NCI-H524 (cell line): ENCODE measurements at places on chromosomes 7 and 10.

GRCh38 chr7:2528481-2529095, 9.0 kb downstream of the LFNG start:
- no peak for DNase-seq

DNA sequence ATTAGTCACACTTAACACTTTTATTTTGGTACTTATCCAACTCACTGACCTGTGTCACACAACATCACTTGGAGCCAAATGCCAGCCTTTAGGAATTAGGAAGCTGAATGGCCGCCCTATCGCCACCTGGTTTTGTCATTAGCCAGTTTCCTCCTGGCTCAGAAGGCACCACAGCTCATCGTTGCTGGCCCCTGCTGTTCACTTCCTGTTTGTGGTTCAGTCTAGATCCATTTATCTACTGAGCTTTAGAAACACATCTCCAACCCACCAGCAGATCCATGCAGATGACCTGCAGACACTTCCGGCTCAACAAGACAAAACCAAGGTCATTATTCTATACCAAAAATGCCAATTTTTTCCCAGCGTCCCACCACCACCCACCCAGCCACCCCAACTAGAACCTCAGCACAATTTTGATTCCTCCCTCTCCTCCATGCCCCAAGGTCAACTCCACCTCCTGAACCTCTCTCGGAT, 193.5 kb upstream of the NEBL start:
- no peak for DNase-seq

DNA sequence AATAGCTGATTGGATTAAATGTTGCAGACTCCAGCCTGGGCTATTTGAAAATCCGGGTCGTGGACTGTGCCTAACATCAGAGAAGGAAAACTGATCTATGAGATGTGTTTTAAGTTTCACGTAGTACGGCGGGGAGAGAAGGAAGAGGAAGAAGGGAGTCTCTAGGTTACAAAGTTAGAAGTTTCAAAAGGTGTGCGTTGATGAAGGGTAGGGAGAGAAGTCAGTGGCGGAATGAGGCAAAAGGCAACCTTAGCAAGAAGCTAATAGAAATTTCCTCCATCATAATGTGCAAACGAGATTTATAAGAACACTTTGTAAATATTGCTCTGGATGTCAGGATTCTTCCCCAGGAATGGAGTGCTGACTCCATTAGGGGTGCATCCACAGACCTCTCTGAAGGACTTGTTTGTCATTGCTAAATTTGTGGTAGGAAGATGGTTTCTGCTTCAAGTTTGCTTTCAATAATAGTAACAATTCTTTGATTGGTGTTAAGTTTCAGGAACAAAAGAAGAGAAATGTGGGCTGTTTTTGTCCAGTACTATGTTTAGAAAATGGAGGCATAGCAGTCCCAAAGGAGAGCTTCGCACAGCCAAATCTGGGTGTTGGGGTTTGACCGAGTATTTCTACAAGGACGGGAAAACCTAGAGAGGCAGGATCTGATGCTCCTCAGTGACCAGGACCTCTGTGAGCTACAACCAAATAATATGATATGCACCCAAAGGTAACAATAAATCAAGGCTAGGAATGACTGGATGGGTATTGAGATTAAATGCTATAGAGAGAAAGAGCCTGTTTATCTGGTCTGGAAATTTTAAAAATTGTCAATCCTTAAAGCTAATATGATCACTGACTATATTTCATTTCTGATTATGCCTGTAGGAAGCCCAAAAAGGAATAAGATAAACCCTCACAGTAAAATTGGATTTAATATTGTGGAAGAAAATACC, 8.2 kb downstream of the TWIST1 start:
- DNase-seq, result no peak

GRCh38 chr10:115355162-115355760, 262.1 kb downstream of the ATRNL1 start:
- no peak for DNase-seq

DNA sequence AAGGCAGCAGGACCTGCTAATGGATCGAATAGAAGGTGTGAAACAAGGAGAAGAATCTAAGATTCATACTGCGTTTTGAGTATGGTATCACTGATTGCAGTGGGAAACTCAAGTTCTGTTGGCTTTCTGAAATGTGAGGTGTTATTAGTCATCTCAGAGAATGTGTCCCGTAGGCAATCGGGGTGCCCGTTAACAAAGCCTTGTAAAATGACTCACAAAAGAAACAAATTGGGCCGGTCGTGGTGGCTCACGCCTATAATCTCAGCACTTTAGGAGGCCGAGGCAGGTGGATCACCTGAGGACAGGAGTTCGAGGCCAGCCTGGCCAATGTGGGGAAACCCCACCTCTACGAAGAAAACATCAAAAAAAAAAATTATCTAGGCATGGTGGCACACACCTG, 118.2 kb upstream of the C7orf33 start:
- no peak for DNase-seq

DNA sequence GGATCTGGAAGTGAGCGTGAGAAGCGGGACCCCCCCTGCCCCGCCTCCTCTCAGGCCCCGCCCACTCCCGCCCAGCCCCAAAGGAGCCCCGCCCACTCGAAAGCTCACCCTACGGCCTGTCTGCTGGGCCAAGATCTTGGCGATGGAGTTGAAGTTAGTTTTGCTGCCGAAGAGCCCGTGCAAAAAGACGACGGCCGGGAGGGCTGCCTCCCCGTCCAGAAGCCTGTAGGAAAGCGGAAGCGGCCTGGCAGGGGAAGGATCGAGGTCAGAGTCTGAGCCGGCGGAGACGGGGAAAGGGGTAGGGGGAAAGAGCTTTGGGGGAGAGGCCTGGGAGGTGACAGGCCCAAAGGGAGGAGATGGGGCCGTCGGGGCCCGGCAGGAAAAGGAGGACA, 386 bp downstream of the ABHD11 start:
- DNase-seq, result no peak

DNA sequence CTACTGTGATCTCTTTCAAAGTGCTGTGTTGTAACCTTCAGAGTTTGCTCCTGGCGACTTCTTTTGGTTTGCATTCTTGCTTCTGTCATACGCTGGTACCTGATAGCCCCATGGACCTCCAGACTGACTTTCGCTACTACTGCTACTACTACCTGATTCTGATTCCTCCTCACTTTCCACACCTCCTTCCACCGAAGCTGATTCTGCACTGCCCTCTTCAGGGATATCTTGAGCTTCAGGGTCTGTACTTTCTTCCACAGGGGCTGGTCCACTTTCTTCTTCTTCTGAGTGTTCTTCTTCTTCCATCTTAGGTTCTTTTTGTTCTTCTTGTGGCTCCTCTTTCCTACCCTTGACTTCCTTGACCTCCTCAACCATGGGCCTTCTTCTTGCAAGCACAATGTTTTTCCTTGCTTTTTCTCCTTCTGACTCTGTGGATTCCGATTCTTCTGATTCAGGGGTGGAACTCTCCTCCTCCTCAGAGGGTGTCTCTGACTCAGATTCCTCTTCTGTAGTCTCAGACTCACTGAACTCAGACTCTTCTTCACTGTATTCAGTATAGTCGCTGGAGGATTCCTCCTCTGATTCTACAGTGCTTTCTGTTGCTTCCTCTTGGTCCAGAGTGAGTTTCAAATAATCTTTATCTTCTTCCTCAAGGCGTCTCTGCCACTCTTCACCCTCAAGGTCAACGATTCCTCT, 992.2 kb downstream of the PCDH15 start:
- DNase-seq, result no peak

DNA sequence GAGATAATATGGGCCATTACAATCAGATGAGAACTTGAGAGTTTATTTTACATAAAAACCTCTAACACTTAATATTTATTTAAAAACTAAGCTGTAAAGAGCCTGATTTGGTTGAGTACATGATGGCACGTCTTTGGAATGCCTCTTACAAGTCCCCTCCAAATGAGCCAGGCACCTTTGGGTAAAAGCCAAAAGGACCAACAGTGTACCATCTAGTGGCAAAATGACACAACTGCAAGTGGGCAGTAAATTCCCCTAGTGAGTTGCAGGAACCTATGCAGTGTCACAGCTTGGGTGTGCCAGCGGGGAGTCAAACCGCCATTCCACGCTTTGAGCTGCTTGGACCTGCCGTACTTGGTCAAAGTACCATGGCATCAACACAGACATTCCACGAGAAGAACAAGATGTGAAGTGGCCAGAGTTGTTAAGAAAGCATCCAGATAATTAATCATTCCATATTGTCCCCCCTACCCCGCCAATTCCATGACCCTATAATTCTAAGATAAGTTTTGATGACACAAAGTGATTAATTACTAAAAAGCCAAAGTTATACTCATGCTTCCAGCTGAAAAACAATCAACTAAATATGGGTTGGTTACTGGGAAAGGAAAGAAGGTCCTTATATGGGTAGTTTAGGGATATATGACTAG, 115.2 kb downstream of the SORBS1 start:
- DNase-seq, result no peak

DNA sequence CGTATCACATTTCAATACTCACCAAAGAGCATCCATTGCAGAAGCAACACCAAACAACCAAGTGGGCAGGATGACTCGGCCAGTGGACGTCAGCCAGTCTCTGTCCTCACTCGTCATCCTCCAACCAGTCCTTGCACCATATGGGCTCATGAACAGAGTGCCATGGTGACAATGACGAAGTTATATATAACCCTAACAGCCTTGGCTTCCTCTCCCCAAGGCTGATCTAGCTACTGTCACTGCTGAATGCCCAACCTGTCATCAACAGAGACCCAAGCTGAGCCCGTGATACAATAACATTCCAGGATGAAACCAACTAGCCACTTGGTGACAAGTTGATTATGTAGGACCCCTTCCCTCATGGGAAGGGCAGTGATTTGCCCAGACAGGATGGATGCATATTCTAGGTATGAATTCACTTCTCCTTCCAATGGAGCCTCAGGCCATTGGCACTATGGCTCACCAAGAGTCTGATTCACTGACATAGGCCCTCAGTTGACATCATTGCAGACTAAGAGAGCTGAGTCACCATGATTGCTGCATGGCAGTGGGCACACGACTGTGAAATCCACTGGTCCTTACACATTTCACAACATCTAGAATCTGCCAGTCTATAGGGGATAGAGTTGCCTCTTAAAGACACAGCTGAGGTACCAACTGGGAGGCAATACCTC, 26.3 kb upstream of the PPIF start:
- DNase-seq, result no peak

DNA sequence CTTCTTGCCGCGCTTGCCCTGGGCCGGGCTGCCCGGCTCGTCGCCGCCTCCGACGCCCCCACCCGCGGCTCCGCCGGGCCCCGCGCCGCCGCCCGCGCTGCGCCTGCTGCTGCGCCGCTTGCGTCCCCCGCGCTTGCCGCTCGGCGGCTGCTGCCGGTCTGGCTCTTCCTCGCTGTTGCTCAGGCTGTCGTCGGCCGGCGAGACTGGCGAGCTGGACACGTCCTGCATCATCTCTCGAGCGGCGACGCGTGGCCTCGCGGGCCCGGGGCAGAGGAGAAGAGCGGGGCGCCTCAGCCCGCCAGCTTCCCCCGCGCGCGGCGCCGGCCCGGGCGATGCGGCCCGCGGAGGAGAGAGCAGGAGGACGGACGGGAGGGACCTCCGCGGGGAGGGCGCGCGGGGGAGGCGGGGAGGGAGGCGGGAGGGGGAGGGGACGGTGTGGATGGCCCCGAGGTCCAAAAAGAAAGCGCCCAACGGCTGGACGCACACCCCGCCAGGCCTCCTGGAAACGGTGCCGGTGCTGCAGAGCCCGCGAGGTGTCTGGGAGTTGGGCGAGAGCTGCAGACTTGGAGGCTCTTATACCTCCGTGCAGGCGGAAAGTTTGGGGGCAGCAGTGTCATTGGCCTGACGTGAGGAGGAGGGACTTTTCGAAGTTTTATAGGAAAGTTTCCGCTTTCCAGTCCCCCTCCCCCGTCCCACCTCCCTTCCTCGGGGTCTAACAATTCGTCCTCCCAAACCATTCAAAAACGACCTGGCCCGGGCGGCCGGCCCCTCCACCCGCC, at the start of gene TWIST1:
Gene TWIST1 (minus strand): TSS at position 546 of the 779 bp plus-strand sequence. CDS start 315 bp downstream, at position 231.
- peak; percentile 12 for DNase-seq

DNA sequence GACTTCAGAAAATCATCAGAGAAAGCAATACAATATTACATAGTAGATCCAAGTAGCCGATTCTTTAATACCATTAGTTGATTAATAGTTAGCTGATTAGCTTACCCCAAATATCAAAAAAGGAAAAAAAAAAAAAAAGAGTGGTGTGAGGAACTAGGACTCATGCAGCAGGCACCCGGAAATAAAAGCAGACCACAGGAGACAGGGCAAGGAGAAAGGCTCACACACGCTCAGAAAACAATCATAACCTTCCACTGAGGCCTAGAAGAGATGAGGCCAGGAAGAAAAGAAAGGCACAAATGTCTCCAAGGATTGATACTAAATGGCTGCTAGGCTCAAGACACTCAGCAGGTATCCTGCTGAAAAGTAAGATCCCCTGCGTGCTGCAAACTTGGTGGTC, 25.9 kb downstream of the TRDMT1 start:
- no peak for DNase-seq

DNA sequence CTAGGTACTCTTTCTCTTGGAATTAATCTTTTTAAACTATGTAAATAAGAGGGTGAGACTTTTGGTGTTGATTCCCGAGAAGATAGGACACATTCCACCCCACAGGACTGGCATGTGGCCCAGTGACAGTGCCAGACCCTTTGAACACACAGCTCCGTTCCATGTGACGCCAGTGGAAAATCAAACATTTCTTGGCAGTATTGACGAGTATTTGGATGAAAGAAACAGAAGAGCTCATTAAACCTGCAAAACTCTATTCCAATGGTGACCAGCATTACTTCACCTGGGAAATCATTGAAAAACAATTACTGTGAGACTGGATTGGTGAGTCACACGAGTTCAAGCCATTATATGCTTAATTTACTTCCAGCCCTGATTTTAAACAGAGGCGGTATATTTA, 25.8 kb downstream of the AKR1E2 start:
- no peak for DNase-seq

GRCh38 chr10:108014902-108015177, 850.3 kb upstream of the SORCS1 start:
- no peak for DNase-seq

DNA sequence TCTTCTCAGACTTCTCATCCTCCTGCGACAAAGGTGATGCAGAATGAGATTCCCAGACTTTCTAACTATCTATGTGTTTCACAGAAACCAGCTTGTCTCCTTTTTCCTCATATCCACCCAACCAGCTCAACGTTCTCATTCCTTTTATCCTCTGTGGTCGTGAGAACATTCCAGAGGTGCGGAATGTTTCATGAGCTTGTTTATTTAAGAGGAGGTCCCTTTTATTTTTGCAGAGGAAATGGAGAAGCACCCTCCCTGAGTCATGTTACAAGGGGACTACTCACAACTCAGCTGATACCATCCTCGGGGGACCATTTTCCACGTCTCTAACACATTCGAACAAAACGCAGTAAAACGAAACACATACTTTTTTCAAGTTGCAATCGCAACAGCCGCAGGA, 93.2 kb downstream of the ZRANB1 start:
- no peak for DNase-seq

GRCh38 chr7:149703044-149703650, 70.2 kb downstream of the ZNF467 start:
- DNase-seq, result no peak

- no peak for DNase-seq
Observed at GRCh38 chr10:131246089-131246488, 65.4 kb downstream of the TCERG1L start.

- no peak for DNase-seq
Observed at GRCh38 chr7:121544726-121545125, 148.6 kb upstream of the FAM3C start.

GRCh38 chr7:30005464-30005863, 15.9 kb upstream of the SCRN1 start:
- no peak for DNase-seq
